Effector memory CD4-positive, alpha-beta T cell (primary cell): ENCODE measurements at places on chromosomes 5 and 9.

GRCh38 chr5:152601806-152602732 is 197.0 kb upstream of the NMUR2 start:
- no peak for DNase-seq

DNA sequence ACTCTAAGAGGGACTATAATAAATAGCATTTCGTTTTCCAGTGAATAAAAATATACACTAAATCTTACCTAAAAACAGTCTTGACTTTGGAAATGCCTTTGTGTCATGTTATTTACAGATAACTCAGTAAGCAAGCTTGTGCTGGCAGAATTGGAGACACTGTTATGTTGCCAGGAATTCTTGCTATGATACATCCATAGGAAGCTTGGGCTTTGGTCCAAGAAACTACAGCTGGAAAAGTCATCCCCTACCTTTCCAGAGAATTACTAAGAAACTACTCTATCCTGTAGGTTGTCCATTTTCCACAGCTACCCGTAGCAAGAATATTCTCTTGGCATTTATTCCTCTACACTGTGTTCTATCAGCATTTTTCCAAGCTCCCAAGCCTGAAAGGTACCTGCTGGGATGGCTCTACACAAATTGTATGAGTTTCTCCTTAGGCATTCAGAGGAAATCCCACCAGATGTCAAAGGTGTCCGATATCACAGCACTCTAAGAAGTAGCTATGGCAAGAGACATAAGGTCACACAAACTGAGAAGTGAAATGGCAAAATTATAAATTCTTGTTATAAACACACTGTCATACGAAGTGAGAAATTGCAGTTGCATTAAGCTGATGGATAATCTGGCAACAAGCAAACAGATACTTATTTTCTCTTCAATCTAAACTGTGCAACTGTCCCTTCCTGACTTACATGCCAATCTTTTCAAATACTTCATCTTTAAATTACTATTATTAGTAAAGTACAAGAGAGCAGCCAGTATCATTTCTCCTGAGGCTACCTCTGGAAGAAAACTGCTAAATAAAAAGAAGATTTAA is 68.5 kb downstream of the MCTP1 start:
- no peak for DNase-seq

DNA sequence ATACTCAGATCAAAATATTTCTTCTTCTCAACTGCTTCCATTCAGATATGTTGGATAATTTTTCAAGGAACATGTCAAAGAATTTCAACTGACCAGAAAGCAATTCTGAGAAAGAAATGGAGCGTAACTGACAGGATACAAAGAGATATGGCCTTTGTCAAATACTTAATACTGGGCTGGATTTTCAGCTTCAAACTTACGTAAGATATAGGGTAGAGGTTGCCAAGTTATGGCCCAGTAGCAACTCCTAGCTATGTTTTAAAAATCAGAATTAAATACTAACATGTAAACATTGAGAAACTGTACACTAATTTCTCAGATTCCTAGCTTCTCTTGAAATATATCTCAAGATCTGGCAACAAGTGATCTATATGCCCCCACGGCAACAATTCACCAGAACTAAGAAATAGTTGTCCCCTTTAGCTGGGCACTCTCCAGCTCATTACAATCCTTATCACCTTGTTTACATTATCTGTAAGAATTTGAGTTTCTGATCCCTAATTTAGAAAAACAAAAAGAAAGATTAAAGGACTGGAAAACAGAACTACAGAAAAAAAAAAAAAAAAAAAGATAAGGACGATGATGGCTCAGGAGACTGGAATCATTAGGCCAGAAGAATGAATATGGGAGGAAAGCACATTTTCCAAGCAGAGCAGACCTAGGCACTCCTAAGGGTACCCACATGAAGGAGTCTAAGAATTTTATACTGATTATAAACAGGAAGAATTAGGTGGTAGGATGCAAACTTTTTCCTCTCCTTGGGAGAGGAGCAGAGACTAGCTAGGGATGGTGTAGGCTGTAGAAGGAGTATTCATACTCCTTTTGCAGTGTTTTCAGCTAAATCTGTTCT is 23.0 kb downstream of the INIP start:
- DNase-seq = no peak

- no peak for DNase-seq
Measured at GRCh38 chr5:179438461-179438860, 93.2 kb upstream of the ADAMTS2 start.

DNA sequence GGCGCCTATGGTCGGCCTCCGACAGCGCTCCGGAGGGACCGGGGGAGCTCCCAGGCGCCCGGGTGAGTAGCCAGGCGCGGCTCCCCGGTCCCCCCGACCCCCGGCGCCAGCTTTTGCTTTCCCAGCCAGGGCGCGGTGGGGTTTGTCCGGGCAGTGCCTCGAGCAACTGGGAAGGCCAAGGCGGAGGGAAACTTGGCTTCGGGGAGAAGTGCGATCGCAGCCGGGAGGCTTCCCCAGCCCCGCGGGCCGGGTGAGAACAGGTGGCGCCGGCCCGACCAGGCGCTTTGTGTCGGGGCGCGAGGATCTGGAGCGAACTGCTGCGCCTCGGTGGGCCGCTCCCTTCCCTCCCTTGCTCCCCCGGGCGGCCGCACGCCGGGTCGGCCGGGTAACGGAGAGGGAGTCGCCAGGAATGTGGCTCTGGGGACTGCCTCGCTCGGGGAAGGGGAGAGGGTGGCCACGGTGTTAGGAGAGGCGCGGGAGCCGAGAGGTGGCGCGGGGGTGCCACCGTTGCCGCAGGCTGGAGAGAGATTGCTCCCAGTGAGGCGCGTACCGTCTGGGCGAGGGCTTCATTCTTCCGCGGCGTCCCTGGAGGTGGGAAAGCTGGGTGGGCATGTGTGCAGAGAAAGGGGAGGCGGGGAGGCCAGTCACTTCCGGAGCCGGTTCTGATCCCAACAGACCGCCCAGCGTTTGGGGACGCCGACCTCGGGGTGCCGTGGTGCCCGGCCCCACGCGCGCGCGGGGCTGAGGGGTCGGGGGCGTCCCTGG is 561 bp downstream of the DAPK1 start:
- no peak for DNase-seq

DNA sequence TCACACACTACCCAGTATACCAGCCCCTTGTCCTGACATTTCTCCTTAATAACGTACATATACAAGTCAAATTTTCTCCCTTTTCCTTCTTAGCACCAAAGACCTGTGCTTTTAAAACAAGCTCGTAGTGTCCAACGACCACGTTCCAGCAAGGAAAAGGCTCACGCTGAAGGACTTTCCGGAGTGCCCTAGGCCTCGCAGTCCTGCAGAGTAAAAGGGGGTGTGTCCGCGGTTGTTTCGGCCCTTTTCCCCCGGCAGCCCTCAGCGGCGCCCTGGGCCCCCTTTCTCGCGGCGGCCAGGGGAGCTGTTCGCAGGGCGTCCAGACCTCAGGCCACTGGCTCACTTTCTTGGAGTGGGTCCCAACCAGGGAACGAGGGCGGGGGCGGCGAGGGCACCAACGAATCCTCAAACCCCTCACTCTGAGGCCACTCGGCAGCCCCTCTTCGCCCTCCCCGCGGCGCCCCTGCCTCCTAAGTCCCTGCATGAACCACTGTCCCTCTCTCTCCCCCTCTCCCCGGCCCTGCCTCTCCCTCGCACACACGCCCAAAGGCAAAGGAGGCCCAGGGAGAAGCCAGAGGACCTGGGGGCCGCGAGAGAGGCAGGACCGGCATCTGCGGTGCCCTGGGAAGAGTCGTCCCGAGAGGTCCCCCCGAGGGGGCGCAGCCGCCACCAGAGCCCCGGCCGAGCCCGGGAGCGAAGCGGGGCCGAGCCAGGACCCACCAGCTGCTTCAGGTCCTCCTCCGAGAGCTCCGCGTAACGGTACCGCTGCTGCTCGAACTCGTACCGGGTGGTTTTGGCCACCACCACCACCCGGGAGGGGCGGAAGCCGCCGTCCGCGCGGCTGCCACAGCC is 720 bp downstream of the NADK2 start:
- no peak for DNase-seq

DNA sequence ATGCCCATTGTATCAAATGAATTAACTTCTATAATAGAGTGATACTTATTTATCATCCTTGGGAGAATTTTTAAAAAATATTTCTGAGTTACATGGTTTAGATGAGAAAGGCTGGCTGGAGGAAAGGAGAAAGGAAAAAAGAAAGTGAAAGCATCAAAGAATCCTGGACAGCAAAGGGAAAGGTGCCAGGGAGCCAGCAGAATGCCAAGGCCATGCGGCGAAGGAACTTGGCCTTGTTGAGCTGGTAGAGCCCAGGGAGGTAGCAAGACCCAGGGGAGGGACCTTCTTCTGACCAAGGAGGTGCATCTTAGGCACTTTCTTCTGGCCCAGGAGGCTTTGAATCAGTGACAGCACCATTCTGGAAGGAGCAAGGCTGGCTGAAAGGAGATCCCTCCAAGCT is 240.5 kb downstream of the ENC1 start:
- no peak for DNase-seq

DNA sequence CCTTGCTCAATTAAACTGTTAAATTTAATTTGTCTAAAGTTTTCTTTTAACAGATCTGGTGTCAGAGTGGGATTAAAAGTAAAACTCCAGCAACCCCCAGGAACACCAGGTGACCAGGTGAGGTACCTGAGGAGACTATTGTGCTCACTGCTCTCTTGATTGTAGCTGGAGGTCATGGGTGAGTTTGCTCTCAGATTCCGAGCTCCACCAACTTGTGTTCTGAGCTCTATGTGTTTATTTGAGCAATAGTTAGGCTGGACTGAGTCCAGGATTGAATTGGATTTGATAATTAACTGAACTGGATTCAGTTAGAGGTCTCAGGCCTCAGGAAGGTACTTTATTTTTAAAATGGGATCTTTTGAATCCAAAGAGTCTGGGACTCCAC is 17.9 kb upstream of the SCGB3A2 start:
- DNase-seq = no peak

GRCh38 chr9:76905791-76906646 is at the start of gene PRUNE2:
PRUNE2 (minus strand) TSS chr9:76906114; CDS start chr9:76905963, 151 bp downstream.
- no peak for DNase-seq

- DNase-seq = no peak
Measured at GRCh38 chr5:180494510-180495181, 467 bp downstream of the CNOT6 start.

- no peak for DNase-seq
Measured at GRCh38 chr5:165015126-165015525, 1509.7 kb downstream of the MAT2B start.

GRCh38 chr9:80177949-80178480 is 606.2 kb downstream of the TLE4 start:
- no peak for DNase-seq

DNA sequence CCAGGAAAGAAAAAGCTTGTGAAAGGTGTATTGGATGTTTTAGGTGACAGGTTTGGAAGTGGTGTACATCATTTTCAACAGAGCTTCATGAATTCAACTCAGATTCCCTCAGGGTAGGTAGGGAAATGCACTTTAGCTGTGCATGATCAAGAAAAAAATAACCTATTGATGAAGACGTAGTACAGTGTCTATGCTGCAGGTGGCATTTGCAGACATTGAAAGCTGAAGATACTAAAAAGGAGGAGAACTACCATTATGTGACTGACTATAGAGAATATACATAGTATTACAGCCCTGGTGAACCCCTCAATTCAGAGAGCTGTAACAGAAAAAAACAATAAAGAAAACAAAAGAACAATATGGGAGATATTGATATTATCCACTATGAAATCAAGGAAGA is 2344.7 kb upstream of the ACO1 start:
- no peak for DNase-seq

GRCh38 chr9:19935422-19935821 is 146.6 kb upstream of the SLC24A2 start:
- no peak for DNase-seq

- no peak for DNase-seq
Measured at GRCh38 chr5:157513182-157513581, 53.2 kb downstream of the NIPAL4 start.

DNA sequence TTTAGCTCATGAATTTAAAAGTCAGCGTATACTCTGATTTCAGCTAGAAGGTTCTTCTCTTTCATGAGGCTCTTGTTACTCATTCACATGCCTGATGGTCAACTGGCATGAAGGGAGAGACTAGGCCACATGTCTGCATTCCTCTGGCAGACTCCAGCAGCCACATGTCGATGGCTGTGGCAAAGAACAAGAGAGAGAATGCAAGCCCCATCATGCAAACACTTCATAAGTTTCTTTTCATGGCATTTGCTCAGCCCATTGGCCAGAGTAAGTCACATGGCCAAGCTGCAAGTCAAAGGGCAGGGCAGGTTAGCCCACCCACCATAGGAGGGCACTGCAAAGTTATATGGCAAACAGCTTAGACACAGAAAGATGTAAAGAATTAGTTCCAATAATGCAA is 5.4 kb downstream of the KCNV2 start:
- DNase-seq = no peak

DNA sequence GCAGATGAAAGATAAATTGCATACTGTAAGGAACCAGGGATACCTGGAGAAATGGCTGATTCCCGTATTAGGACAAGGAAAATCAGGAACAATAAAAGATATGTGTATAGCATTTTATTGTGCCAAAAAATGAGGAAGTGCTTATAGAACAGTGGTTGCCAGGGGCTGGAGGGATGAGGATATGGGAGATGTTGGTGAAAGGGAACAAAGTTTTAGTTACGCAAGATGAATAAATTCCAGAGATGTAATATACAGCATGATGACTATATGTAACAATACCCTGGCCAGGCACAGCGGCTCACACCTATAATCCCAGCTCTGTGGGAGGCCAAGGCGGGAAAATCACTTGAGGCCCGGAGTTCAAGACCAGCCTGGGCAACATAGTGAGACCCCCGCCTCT is 101.8 kb downstream of the CDK5RAP2 start:
- no peak for DNase-seq

- no peak for DNase-seq
Measured at GRCh38 chr5:94945656-94946055, 327.2 kb downstream of the SLF1 start.
